ENCODE measurements at places on chromosomes 7 and 10.

- DNase-seq = no peak
These were observed 180.9 kb downstream of the SEMA3A start for GRCh38 chr7:84013616-84014240.

DNA sequence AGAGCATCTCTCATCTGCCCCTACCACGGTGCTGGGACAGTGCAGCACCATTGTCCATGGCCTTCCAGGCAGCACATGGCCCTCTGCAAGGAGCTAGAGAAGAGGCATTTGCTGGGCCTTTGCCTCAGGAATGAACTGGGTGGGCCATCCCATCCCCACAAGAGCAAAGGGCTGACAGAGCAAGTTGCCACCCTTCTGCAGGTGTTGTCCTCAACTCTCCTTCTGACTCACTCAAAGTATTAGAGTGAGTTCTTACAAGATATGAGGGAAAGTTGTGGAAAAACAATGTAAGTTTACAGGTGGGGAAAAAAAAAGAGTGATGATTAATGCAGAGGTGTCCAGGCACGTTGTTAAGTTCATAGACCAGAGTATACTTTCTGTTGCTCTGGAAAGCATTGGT, 261.2 kb downstream of the SKIDA1 start:
- no peak for DNase-seq

DNA sequence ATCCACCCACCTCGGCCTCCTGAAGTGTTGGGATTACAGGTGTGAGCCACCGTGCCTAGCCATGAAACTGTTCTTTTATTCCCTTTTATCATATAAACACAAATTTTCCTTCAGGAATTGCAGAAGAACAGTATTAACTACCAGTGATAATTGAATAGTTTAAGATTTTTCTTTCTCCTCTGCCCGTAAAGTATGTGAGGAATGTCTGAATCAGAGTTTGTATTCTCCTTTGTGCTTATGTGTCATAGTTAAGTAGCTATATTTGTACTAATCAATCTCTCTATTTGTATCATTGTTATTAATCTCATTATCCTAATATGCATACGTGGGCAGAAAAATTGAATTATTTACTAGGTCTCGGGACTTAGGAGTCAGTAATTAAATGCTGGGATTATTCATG, 83.6 kb downstream of the ZNF277 start:
- DNase-seq = no peak

- no peak for DNase-seq
These were observed 30.3 kb upstream of the IL6 start for GRCh38 chr7:22696541-22697228.
